ENCODE measurements at places on chromosomes 1 and 21.

DNA sequence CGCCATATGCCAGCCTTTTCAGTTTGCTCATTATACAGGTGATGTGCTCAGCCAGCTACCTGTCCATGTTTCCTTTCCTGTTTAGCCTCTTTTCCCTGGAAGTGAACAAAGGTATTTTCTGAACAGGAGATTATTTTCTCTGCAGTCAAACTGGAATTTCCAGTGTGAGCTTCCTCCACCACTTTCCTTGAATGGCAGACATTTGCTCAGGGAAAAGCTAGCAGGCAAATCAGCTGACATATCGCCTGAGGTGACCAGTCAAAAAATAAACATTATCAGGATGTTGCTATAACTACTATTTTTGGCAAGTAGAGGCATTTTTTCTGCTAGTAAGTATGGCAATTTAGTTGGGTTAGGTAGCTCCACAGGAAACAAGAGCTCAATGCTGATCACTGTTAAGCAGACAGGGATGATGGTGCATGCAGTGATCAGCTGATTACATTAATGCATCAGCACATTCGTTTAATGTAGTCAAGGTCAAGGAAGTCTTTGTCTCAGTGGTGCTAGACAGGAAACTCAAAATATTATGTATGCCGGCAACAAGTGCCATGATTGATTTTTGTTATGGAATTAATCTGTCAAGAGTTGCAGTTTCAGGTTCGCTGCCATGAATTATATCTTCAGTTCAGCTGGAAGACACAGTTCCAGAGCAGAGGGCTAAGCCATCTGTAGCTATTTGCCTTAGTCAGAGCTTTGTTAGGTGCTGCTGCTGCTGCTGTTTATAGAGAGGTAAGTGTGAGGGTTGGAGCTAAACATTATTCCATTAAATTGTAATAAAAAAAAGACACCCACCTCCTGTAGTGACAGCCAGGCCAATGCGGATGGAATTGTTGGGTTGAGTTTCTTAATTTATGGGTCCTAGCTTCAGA is 179.7 kb upstream of the ST6GALNAC5 start:
- DNase-seq, result no peak

GRCh38 chr1:51139474-51139873 is 37.4 kb downstream of the C1orf185 start:
- DNase-seq, result no peak

GRCh38 chr1:53376742-53377437 is 49.0 kb upstream of the LRP8 start:
- no peak for DNase-seq

DNA sequence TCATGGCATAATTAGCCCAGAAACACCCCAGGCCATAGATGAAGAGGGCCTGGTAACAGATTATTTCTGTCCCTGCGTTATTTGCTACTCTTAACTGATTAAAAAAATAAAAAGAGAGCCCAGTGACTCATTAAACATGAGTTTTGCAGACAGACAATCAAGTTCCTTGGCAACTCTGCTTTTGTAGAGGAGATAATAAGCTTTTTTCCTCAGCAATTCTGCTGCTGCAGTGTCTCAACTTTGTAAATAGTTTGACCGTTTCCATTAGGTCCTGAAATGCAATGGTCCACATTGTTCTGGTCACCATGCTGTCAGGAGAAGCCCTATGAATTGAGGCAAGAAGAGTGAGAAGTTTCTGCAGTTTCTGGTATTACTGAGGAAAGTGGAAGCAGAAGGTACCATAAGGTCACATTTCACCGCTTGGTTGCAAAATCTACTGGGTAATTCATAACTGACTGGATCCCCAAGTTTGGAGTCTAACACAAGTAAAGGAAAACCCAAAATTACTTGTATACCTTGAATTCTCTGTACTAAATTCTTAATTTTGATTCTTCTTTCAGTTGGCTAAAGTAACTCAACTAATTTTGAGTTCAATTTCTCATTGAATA is 139.5 kb downstream of the ZZZ3 start:
- DNase-seq, result no peak

DNA sequence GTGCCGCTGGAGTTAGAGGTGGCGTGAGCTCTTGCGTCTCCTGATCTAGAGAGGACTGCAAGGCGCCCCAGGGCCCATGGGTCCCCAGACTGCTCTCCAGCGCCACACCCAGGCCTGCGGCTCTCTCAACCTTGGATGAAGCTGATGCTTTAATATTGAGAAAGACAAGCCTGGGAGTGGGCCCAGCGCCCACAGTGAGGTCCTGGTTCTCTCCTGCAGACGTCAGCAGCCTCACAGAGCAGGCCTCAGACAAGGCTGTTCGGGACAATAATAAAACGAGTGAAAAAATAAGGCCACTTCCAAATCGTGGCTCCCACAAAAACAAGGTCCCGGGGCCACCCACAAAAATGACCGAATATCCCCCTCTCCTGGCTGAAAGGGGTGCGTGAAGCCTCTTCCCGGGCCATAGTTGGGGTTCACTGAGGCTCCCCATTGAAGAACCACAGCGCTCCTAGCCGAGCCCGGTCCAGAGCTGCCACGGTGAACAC is 6.0 kb upstream of the DNMT3L start:
- no peak for DNase-seq

DNA sequence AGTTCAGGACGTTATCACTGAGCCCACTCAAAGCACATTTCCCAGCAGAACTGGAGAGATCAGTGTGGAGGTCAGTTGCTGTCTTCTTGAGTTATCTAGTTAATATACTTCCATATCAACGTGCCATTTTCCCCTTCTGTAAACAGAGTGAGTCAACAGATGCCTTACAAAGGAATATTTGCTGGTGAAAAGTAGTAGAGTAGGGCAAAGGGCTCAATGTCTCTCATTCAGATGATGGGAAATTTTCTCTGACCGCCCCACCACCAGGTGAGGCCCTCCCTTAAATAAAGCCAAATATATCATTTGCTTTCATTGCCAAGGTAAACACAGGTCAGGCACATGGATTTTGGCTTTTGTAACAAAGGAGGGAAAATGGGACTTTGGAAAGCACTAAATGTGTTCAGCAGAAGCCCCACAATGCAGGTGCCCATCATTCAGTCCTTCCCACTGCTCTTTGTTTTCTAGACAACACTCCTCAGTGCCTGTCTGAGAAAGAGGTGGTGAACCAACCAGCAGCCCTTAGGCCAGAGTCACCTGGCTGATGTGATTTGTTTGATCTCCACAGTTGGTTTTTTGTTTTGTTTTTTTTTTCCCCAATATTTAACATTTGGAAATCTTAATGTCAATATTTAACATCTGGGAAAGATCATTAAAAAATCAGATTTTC is 40.5 kb upstream of the SAMD13 start:
- no peak for DNase-seq

DNA sequence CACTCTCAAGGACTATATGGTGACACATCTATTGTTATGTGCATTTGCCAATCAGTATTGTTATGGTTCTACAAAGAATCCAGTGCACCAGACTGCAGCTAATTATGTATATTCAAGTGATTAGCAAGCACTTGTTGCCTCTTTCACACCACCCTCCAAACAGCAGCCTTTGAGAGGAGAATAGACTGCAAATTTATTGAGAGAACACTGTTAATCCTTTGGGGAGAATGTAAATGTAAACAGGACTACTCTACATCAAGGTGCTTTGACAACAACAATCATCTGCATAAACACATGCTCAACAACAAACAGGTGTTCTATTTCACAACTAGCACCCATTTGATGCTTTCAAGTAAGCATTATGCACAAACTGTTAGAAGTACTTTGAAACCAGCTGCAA is 117.4 kb downstream of the AKT3 start:
- DNase-seq, result no peak

GRCh38 chr1:237756304-237756967 is 134.3 kb downstream of the ZP4 start:
- no peak for DNase-seq

DNA sequence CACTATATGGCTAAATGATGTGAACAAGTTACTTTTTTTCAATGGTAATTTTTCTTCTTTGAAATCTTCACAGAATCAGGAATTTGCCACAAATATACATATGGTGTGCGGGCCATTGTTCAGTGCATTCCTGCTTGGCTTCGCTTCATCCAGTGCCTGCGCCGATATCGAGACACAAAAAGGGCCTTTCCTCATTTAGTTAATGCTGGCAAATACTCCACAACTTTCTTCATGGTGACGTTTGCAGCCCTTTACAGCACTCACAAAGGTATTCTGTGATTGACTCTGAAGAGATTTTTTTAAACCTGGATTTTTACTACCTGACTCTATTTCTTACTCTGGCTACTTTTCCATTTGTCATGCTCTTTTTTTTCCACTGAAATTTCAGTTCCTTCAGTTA is 76.2 kb upstream of the KIAA1614 start:
- DNase-seq, result no peak

All from RWPE1 (cell line).